CD14-positive monocyte (primary cell): ENCODE measurements at places on chromosomes 16 and 17.
A peak's percentile ranks its signal among the peaks of the same experiment; 100 is the strongest.

- DNase-seq: peak; percentile 3
Measured at GRCh38 chr16:48628359-48628985, 18.5 kb upstream of the N4BP1 start.

GRCh38 chr17:72692676-72693075 is 399.8 kb downstream of the SLC39A11 start:
- no peak for DNase-seq

- no peak for DNase-seq
Measured at GRCh38 chr17:64002658-64003525, 4.7 kb downstream of the PRR29 start.

GRCh38 chr17:64024215-64024654 is 3.8 kb upstream of the ICAM2 start:
- DNase-seq: no peak

GRCh38 chr17:2295575-2295974 is 8.0 kb downstream of the SMG6 start:
- DNase-seq: no peak

DNA sequence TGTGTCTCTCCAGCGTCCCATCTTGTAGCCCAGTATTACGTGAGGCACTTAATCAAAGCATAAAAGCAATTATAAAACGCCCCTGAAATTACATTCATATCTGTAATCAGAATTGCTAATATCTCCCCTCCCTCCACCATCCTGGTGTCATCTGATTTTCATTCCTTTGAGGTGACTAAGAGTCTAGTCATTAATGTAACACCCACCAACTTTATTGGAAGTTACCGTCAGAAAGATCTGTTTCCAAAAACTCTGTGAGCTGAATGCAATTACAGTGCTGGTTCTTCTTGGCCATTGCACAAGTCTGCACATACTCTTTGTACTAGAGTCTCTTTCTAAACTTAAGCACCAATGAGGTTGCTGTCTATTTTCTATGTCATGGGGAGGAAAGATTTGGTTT is 12.5 kb upstream of the MAF start:
- no peak for DNase-seq

DNA sequence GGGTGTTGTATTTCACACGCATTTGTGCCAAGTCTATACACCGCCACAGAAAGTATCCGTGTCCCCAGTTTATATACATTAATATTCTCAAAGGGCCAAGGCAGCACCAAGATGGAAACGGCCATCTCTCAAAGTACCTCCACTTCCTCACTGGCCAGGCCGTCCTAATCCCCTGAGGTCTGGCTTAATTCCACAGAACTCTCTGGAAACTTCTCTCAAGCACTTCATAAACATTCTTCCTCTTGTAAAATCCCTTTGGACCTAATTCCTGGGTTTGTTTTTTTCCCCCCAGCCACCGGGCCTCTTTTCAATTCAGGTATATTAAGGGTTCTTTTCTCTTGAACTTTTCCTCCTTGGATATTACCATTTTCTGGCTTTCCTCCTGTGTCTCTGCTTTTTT is 5.1 kb upstream of the ERN1 start:
- no peak for DNase-seq

DNA sequence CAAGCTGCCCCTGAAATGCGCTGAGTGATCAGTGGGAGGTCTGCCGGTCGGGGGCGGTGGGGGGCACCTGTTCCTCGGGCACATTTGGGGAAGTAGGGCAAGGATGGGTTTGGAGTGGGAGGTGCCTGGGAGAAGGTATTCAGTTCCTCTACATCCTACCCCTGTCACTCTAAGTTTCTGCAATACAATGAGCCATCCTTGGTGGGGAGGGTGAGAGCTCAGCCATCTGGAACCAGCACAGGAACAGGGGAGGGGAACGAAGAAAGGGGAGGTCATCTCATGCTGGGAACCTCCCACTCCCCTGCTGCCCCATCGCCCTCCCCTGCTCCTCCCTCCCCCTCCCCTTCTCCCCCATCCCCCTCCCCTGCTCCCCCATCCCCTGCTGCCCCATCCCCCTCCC is 4.2 kb downstream of the DPH1 start:
- DNase-seq: no peak

- DNase-seq: no peak
Measured at GRCh38 chr17:1718362-1719165, 5.9 kb upstream of the WDR81 start.

DNA sequence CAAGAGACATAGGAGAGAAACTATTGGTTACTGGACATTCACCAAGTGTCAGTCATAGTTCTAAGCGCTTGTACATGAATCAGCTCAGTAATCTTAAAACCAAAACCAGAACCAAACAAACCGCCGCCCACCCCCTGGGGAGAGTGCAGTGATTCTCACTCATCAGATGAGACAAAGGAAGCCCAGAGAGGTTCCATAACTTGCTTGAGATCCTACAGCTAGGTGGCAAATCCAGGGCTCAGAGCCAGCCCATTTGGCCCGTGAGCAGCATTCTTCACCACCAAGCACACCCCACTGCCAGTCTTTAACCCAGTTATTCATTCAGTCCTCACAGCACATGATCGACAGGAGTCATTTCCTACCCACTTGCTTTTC is 37.2 kb upstream of the RGS9 start:
- no peak for DNase-seq

DNA sequence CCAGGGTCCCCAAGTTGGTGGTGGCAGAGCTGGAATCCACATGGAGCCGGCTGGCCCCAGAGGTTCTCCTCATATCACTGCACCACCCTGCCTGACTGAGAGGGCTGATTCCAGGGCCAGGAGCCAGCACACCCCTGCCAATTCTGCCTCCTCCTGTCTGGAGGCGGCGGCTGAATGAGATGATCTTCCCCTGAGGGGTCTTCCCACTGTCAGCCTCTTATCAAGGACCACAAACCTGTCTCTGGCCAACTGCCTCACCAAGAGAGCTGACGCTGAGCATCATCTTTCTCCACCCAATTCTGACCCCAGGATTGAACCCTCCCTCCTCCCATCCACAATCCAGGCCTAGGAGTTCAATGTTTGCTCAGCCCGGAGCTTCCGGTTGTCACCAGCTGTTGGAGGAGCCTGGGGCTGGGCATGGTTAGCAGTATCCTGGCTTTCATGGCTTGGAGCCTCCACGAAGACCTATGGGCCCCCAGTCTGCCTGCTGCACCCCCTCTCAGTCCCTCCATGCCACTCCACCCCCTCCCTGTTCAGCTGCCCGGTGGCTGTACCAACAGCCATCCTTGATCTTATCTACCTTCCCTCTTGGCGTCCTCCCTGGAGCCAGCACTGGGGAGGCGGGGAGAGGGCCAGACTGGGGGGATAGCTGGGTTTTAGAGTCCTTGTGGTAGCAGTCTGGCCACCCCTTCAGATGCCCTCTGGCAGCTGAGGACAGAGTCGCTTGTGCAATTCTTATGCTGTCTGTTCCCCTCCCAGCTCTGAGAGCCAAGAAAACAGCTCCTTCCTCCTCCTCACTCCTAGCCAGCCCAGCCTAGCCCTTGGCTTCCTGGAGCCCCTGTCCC is 25.6 kb downstream of the ABCC3 start:
- peak; percentile 74 for DNase-seq

- DNase-seq: no peak
Measured at GRCh38 chr17:76534831-76535732, 2.4 kb downstream of the CYGB start.

DNA sequence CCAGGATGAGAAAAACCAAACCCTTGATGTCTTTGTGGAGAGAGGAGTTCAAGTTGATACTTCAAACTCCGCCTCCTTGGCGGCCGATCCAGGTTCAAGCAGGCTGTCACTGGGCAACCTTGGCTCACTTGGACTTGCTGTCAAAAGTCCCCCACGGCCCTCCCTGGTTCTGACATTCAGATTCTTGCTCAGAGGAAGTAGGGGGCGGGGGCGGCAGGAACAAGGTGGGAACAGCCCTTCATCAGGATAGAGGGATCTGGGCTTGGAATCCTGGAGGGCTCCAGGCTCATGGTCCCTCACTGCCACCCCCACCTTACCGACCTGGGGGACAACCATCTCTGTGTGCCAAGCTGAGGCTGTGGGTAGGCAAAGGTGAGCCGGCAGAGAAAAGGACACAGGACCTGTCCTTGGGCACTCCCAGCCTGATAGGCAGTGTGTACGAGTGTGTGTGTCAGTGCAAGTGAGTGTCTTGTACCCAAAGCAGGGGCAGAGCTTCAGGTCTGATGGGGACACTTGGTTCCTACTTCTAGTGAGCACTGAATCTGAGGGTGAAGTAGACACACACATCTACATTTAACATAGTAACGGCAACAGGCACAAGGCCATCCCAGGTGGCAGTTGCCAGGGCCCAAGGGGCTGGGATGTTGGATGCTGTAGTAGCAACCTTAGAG is 6.6 kb upstream of the TSPOAP1 start:
- DNase-seq: no peak

DNA sequence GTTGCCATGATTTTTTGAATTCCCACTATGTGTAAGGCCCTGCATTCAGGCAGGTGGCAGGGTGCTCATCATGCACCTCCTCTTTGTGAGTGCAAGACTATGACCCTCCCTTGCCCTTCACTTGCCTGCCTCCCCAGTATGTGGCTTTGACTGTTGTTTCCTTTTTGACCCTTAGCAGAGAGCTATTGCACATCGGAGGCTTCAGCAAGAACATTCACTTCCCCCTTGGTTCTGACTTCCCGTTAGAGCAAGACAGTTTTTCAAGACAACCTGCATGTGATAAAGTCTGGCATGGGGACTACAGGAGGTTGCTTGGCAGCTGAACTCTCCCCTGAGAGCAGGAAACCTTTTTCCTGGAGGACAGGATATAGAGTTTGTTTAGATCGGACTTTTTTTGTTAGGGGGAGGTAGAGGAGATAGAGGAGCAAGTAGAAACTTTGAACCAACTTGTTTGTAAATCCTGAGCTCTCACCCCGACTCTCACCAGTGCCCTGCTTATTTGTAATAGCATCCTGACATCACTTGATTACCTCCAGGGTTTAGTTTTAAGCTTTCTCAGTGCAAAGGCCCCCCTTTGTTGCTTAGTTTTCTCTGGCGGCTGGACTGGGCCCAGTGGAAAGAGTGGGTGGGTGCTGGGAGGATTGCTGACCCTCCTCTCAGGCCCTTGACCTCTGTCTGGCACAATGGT is 34.3 kb downstream of the LIMD2 start:
- peak; percentile 74 for DNase-seq

DNA sequence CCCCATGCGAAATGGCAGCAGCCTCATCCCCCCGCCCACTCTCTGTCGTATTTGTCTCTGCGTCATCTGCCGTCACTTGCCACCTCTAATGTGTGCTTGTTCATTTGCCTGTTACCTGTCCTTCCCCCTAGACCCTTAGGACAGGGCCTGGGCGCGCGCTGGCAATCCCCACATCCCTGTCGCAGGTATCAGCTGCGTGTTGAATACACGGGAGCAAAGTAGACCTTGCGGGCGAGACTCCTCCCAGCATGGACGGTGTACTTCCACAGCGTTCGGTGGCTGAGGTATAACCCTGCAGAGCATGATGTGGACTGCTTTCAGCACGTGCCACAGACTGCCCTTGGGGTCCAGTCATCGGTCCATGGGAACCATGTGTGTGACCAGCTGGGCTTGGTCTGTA is 170.1 kb upstream of the CHMP6 start:
- DNase-seq: no peak

GRCh38 chr17:58051468-58051867 is 31.8 kb upstream of the DYNLL2 start:
- no peak for DNase-seq

DNA sequence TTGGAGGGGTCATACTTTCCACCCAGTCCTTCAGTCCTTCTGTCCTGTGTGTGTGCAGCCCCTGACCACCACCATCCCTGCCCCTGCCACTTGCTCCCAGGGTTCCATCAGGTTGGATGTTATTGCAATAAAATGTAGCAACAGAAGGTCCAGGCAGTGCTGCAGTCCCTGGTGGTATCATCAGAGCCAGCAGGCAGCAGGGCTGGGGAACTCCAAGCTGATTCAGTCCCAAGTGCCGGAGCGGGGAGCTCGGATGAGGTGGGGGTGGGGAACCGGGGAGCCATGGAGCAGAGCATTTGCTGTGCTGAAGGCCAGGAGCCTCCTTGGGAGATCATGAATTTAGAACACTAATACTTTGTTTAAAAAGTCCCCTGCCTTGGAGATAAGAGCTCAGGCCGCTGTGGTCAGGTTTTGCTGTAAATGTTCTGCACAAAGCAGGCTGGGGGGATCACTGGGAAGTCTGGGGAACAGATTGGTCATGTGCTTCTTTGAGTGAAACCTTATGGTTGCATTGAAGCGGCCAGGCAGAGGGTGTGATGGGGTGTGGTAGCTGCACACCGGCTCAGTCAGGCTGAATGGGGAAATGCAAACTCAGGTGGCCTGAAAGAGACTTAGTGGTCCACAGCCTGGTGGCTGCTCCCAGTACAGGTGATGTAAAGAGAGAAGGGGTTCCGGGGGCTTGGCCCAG is 225.9 kb downstream of the SEC14L1 start:
- DNase-seq: no peak

GRCh38 chr17:27756467-27757371 is 43.6 kb downstream of the NOS2 start:
- peak; percentile 64 for DNase-seq

DNA sequence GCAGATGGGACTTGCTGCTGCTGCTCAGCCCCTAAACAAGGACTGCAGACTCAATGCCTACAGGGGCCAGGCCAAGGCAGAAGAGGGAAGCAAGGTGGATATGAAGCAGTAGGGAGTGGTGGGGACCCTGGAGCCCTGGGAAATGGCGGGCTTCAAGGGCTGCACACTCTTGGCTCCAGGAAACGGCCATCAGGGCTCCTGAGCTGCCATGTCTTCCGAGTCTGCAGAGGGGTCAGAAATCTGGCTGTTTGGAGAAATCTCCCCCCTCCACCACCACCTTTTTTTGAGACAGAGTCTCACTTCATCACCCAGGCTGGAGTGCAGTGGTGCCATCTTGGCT is 169.1 kb downstream of the KATNIP start:
- no peak for DNase-seq

DNA sequence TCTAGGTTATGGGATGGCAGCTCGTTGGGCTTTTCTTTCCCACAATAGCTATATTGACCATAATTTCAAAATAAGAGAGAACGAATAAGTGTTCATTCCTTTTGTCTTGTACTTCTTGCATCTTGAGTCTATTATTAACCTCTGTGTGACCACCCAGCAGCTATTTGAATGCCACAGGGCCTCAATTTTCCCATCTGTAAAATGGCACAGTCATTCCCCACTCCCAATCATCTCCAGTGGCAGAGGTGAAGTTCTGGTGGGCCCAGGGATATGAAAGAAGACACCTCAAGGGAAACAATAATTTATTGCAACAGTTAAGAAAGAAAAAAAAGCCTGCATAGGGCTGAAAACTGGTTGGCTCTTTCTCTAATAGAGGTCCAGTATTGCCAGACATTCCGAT is 28.6 kb upstream of the NKD1 start:
- no peak for DNase-seq

GRCh38 chr17:6070430-6070912 is 292 bp downstream of the WSCD1 start:
- DNase-seq: no peak

DNA sequence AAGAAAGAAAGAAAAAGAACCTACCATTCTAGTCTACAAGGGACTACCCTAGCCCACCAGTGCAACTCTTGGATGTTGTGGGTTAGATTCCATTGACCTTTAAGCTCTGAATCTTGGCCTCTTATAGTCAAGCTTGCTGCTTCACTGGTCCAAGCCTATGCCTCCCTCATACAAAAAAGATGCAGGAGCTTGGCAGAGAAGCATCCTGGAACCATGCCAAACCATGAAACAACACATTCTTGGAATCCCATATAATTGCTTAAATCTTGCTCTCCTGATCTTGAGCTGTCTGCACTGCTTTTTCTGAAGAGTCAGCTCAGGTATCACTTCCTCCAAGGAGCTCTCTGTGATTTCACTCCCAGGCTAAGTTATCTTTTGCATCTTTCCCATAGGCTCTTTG is 117.9 kb upstream of the GPR139 start:
- no peak for DNase-seq
